ENCODE measurements at places on chromosomes 5 and 9.

DNA sequence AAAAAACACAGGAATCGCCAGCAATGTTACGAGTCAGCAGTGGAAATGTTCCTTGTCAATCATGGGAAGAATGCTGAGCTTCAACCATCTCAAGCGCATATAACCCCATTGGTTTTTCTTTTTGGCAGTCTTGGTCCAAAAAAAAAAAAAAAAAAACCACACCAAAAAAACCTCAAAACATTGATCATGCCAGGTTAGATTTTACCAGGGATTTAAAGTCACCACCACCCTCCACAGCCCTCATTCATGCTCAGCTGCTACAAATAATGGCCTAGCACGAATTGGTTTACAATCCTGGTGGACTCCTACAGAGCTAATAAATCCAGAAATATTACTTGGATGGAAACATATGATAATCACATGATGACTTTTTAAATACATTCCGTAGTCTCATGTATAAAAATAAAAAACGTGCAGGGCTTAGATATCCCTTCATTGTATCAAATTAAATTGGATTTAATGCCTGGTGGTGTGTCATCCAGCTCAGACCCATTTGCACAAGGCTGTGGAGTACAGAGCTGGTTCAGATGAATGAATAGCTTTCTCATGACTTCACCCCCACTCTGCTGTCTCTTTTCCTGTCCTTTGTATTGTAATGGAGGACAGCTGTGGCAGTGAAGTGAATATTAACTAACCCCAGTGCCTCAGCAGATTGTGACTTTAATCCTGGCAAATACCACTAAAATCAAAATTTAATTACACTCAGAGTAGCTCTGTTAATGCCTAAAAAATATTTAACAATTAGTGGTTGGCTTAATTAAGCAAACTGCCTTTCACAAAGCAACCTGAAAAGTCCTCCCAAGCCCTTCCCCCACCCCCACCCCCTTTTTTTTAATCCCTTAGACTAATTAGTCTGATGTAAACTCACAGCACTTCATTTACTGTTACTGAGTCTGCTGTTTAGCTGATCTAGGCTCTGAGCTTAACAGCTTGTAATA lies 626.5 kb upstream of the ZNF608 start:
- DNase-seq = peak; percentile 28

DNA sequence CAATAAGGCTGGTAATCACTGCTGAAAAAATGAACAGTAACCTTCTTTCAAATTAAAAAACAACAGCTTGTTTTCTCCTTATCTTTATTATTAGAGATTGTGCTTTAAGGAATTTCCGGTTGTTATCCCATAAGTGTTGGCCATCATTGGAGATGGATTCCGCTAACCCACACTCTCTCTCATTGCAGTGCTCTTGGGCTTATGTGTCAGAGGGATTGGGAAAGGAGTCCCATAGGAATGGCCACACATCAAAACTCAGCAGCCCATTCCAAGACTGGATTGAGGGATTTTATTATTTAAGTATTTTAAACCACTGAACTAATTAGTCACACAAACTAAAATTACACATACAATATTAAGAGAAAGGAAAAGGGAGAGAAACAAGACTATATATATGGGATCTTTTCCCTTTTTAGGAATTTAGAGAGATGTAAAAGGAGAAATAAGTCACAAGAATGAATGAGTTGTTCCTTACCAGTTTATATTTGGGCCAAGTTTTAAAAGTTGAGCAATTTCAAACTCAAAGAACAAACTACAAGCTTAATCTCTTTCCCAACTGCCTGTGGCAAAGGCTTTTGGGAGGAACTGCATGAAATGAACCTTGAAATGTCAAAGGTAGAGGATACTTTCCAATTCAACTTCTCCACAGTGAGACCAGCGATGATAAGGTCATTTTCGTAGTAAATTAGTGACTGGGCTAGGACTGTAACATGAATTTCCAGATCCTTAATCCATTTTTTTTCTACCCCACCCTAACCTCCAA lies 2.4 kb downstream of the SPINK6 start:
- no peak for DNase-seq

DNA sequence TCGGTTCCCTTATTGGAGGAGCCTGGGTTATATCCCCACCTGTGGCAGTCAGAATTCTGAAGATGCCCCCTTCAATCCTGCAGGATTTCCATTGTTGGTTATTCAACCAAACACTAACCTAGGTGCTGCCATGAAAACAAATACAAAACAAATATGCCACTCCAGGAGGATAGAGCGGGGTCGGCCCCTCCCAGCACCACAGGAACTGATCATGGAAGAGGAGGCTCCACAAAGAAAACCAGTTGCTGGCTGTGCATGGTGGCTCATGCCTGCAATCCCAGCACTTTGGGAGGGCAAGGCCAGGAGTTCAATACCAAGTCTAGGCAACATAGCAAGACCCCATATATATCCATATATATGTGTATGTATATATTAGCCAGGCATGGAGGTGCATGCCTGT lies 13.2 kb upstream of the ADGRD2 start:
- DNase-seq = no peak

DNA sequence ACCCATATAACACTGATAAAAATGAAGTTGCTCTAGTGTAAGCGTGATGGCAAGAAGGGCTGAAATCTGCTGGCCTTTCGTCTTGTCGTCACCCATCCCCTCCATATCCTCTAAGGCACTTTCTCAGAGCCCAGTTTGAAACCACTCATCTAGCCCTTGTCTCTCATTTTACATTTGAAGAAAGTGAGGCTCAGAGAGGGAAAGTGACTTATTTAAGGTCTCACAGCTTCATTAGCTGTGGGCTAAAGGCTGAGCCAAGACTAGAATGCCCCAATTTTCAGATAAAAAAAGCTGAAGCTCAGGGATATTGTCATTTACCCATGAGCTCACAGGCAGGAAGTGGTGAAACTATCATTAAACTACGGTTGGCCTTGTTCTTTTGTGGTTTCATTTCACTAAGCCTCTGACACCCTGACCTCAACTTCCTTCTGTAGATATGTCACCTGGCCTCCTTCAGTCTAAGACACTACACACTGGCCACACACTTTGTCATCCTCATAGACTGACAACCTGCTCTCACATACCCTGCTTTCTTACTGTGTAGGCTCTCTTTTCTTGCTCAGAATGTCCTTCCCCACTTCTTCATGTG lies 176.7 kb upstream of the DMAC1 start:
- DNase-seq = peak; percentile 5

GRCh38 chr9:79236466-79236865 lies 335.3 kb upstream of the TLE4 start:
- DNase-seq = no peak

DNA sequence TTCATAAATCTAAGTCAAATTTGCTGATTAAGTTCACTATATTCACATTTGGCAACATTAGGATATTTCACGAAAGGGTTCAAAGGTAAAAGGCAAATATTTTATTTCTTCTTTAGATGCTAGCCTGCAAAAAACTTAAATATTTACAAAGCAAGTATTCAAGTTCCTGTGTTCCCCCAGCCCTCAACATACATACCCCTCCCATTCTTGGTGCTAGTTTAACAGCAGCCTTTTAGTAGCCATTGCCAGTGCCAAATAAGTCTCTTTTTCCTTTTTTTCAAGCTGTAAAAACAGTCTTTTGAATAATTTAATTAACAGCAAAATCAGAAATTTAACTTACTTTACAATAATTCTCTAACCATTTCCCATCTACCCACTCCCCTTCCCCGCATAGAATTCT lies 288.5 kb upstream of the TMEM161B start:
- DNase-seq = no peak

DNA sequence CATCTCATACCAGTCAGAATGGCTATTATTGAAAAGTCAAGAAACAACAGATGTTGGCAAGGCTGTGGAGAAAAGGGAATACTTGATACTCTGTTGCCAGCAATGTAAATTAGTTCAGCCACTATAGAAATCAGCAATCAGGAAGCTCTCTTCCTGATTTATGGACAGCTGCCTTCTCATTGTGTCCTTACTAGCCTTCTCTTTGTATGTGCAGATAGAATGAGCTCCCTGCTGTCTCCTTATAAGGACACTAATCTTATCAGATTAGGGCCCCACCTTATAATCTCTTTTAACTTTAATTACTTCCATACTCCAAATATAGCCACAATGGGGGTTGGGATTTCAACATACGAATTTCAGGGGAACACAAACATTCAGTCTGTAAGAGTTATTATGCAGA lies 38.0 kb downstream of the KCNV2 start:
- no peak for DNase-seq

- no peak for DNase-seq
These were observed 287.5 kb downstream of the MED10 start for GRCh38 chr5:6090838-6091237.

GRCh38 chr9:8832955-8833354 lies 1033.4 kb upstream of the DMAC1 start:
- no peak for DNase-seq

DNA sequence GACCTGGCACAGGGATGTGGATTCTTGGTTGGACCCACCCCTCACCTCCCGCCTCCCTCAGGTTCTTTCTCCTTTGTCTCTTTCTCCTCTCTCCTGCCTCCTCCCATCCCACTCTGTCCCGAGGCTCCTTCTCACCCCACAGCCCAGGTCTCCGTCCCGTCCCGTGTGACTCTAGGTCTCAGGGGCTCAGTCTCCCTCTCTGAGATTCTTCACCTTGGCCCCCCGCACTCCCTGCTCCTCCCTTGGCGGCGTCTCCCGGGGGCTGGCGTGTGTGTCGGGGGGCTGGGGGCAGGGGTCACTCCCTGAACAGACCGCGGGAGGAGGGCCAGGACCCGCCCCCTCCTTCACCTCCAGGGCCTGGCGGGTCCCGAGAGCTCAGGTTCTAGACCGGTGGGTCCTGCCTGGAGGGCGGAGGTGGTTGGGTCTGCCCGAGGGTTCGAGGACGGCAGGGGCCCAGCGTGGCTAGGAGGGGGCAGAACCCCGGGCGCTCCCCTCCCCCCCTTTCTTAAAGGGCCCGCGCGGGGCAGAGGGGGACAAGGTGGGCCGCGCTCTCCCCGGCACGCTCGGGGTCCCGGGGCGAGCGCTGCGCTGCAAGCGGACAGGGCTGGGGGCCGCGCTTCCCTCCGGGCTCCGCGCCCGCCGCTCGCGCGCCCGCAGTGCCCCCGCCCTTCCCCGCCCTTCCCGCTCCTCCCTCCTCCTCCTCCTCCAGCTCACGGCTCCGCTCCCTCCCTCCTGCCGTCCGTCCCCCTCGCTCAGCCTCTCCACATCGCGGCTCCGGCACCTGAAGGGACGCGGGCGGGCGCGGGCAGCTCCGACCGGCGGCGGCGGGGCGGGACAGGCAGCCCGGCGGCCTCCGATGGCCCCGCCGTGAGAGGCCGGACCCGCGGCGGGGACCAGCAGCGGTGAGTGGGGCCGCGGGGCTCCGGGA lies at the start of gene PSD2:
PSD2 (plus strand) TSS at position 735 of the 928 bp plus-strand sequence. CDS start 13,633 bp downstream, outside the sequence.
- no peak for DNase-seq

DNA sequence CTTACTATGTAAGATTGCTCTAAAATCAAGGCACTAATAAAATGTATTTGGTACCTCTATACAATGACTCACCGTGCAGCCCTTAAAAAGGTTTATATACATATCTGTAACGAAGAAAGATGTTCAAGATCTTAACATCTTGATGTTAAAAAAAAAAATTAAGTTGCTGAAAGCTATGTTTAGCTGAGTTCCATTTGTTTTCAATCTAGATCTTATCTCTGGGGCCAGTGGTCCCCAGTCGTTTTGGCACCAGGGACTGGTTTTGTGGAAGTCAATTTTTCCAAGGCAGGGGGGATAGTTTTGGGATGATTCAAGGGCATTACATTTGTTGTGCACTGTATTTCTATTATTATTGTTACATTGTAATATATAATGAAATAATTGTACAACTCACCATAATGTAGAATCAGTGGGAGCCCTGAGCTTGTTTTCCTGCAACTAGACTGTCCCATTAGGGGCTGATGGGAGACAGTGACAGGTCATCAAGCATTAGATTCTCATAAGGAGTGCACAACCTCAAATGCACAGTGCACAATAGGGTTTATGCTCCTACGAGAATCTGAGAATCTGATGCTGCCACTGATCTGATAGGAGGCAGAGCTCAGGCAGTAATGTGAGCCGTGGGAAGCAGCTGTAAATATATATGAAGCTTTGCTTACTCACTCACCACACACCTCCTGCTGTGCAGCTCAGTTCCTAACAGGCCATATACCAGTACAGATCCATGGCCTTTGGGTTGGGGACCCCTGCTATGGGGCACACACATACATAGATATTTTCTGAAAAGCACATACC lies 27.6 kb upstream of the TSLP start:
- peak; percentile 94 for DNase-seq

DNA sequence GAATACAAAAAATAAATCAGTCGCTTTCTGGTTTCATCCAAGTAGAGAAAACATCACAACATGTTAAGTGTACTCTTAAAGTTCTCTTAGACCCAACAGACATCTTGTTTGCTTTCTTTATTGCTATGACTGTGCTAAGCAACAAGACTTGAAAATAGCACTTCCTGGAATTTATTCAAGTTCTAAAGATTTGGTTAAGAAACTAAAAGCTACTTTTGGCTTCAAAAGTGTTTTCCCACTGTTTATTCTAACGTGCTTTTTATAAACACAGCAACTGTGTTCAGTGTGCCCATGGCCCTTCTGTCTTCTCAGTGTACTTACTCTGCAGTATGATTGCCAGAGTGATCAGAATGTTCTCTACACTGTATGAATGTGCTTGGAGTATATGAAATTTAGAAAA lies 109.8 kb downstream of the GIN1 start:
- no peak for DNase-seq

DNA sequence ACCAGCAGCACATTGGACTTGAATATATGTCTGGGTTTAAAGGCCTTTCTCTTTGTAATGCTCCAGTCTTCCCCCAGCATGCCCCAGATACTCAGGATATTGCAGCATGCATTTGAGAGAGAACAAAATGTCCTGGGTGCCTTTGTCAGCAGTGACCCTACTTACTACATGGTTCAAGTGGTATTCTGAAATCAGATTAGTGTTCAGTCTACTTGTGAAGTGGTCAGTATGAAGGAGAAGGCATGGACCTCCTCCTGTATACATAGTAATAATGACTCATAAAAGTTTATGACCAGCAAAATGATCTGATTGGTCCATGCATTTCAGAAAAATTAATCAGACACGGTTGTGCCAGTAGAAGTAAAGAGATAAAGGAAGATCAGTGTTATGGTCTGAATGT lies 25.4 kb downstream of the GPR21 start:
- DNase-seq = no peak

- peak; percentile 50 for DNase-seq
These were observed 30.7 kb downstream of the AOPEP start for GRCh38 chr9:94757158-94757557.

DNA sequence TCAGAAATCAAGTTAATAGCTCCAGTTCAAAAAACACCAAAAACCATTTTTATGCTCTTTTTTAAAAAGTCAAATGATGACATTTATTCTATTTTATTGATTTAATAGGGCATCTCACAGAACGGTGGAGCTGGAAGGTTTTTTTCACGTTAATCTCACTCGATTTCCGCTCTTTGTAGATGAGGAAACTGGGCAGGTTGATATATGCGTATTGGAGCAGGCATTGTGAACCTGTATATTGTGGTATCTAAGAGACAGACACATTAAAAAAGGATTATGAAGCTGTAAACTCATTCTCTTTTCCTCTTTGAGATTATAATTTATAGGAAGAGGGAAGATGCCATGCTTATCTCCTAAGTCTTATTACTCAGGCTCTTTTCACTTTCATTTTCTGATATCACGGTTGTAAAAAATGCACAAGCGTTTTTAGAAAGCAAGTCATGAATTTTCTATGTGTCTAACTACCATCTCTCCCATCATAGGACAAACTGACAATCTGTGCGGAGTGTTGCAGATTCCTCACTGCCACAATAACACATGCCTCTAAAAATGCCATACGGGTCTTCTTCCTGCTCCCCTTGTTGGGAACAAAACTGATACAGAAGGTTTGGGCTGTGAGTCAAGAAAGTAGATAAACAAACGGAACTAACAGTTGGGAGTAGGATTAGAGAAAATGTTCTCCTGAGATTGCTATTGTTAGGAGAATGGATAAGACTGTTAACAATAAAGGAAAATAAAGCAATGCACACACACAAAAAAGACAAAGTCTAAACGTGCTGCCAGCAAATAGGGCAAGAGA lies 1997.7 kb downstream of the MAT2B start:
- DNase-seq = no peak
